ENCODE measurements at places on chromosomes 7 and 10.

GRCh38 chr10:79310911-79311573, 36.2 kb upstream of the PPIF start:
- no peak for DNase-seq

DNA sequence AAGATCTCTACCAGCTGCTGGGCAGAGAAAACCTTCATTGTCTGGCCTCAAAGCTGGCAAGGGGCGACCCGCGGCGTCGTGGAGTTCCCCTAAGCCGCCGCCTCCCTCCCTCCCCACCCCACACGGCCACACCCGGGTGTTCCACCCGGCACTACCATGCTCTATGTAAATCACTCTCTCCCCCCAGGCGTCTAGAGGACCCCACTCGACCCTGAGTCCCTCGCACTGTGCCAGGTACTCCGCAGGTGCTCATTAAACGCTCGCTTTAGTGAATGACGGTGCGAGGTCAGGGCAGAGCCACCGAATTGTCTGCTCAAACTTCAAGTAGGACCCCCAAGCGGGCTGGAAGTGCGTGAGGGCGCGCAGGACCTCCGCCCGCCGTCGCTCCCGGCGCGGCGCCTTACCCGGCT, 628 bp downstream of the PARP12 start:
- peak; percentile 40 for DNase-seq

DNA sequence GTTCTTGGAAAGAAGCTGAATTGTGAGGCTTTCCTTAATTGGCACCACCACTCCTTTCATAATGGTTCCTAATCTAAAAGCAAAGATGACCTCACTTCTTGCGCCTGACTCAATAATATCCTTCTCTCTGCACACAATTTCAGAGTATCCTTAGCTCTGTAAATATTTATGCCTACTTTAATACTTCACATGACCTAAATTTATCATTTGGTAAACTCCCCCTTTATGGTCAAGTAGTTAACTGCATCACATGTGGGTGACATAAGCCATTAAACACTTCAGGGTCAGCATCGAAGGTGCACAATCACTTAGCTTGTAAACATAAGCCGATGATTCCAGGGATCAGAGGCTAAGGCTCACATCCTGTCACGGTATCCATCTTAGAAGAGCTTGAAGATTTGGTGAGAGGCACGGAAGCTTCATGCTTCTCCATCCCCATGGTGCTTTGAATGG, 7.3 kb upstream of the RHOBTB1 start:
- DNase-seq: no peak

DNA sequence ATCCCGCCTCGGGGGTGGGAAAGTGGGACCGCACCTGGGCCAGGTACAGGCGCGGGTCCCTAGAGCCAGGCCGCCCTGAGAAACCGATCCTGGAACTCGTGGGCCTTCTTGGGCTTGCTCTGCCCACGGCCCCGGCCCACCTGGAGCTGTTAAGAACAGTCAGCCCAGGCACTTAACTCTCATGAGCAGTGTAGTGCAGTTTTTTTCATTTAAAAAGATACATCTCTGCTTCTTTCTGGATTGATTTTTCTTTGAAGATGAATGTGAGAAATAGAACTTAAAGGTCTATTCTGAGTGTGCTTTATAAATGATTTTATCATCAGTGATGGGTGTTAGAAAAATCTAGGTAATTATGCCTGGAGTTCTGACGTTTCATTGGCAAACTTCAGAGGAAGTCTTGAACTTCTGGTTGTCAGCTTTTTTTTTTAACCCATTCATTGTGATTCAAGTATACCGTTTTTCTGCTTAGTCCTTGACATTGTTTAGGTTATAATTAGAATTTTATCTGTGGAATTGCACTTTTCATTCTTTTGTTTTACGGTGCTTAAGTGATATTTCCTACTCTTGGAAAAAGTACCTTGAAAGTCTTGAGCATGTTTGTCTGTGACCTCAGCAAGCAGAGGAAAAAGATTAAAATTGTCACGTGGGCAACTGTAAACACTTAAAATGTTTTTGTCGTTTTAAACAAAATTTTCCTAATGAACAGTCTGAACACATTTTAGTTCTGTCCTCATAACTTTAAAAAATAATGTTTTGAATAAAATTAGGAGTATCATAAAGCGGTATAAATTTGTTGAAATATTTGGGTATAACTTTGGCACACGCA, 906 bp downstream of the CDK1 start:
- DNase-seq: no peak

GRCh38 chr7:128042012-128042411, 10.8 kb upstream of the LRRC4 start:
- DNase-seq: no peak

GRCh38 chr7:27121684-27122076, 8.9 kb downstream of the HOXA4 start:
- no peak for DNase-seq

GRCh38 chr7:123675181-123675473, 19.5 kb downstream of the LMOD2 start:
- no peak for DNase-seq

- DNase-seq: no peak
These were observed 50.0 kb downstream of the SRI start for GRCh38 chr7:88169717-88170320.

DNA sequence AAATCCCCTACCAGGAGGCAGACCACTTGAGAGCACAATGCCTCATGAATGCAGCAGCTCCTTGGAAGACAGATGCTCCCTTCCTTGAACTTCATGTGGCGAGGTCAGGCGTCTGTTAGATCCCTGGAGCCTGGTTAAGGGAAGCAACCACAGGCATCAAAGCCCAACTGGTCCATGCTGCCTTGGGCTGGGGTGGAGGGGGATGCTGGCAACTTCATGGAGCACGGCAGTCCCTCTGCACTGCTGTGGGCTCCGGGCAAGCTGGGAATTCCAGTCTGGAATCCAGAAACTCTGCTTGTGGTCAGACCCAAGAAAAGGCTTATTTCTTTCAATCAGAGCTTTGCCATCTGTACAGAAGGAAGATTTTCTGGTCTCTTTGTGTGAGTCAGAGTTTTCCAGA, 130.4 kb downstream of the PFKFB3 start:
- DNase-seq: no peak

GRCh38 chr10:101875068-101875688, 31.6 kb upstream of the KCNIP2 start:
- DNase-seq: no peak

DNA sequence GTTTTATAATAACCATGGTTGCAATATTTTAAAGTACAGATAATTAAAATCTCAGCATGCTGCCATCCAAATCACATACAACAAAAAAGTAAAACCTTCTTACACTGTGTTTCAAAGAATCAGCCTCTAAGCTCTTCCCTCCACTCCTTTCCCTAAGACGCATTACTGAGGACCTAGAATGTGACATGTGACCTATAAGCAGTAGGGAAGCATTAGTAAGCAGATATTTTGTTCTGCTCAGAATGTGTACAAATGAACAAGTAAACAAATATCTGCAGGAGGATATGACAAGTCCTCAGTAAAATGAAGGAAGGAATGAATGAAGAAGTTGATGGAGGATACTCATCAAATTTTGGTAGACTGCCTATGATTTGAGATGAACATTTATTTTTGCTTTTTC, 49.1 kb downstream of the RAB11FIP2 start:
- no peak for DNase-seq

DNA sequence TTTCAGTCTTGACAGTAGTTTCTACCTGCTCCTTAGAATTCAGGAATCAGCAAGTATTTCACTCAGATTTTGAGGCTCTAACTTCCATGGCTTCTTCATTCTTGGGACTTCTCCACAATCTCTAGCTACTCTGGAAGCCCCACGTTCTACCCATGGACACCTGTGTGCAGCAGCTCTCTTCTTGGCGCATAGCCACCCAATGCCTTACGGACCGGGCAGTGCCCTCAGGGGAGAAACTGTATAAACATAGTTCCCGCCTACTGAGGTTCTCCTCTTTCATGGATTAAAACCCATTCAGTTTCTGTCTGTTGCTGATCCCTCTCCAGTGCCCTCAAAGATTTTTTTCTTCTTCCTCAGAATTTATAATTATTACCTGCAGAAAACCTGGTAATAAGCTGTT, 177.1 kb downstream of the SORCS1 start:
- no peak for DNase-seq

GRCh38 chr7:97006055-97006815, 882 bp downstream of the DLX6 start:
- DNase-seq: peak; percentile 32

DNA sequence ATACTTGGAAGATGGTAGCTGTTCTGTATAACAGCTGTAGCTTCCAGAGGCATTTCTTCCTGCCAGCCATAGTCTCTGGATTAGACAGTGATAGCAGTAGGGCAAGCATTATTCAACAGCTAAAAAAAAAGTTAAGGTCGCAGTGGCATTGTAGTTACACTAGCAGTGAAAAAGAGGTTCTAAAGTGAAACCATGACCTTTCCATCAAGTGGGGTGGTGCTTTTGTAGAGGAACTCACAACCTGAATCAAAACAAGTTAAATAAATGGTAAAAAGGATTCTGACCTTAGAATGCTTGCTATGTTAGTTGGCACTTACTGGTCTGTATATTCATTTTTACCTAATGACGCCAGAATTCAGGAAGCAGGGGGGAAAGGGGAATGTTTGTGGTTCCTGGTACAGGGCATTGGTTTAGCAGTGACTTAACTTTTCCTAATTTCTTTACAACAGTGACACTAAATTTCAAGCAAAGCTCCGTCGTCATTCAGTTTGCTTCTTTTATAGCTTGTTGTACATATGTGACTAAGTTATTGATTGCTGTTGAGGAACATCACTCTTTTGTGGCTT, 55.0 kb downstream of the GBF1 start:
- DNase-seq: no peak

GRCh38 chr7:33044986-33045385, 17.6 kb downstream of the NT5C3A start:
- no peak for DNase-seq

GRCh38 chr7:108448584-108449505, 7.4 kb downstream of the NRCAM start:
- no peak for DNase-seq

- no peak for DNase-seq
These were observed 30.6 kb upstream of the PCBD1 start for GRCh38 chr10:70918851-70919530.

GRCh38 chr7:38328814-38329213, 55.4 kb upstream of the TARP start:
- no peak for DNase-seq

DNA sequence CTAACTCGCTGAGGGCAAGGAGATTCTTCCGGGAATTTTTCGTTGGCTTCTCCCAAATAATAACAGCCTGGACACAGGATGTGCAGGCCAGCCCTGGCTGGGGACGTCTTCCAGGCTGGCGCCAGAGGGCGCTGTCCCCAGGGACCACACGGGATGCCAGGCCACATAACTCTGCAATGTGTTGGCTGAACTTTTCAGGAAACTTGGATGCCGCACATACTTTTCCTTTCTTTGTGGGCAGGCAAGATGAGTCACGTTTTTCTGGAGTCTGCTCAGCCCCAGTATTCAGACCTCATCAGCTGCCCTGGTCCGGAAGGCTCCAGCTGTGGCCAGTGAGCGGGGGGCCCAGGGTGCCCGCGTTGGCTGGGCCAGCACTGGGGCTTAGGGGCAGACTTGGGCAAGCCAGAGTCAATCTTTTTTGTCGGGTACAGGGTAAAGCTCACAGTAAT, 122.7 kb downstream of the PRKAG2 start:
- DNase-seq: no peak

GRCh38 chr7:85126383-85126782, 60.5 kb downstream of the SEMA3D start:
- no peak for DNase-seq

DNA sequence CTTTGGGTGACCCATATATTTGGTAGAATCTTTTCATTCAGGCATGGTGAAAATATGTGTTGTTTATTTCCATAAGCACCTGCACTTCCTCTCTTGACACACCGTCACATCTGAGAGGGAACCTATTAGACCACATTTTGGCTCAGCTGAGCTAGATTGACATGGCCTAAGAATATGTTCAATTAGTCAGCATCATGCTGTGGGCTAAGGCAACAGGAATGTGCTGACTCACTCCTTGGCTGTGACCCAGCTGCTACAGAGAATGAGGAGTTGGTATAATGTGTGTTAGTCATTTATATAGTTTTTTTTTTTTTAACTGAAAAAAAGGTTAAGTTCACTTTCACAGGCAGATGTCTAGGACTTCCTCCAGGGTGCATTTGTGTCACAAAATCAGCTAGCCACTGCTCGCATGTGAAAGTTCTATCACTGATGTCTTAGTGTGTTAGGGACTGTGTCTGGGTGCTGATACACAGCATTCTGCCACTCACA, 180.6 kb downstream of the SEMA3E start:
- no peak for DNase-seq

GRCh38 chr10:78749898-78750297, 318.9 kb upstream of the ZMIZ1 start:
- DNase-seq: no peak

GRCh38 chr10:1049425-1049958, 573 bp upstream of the IDI1 start:
- DNase-seq: no peak

DNA sequence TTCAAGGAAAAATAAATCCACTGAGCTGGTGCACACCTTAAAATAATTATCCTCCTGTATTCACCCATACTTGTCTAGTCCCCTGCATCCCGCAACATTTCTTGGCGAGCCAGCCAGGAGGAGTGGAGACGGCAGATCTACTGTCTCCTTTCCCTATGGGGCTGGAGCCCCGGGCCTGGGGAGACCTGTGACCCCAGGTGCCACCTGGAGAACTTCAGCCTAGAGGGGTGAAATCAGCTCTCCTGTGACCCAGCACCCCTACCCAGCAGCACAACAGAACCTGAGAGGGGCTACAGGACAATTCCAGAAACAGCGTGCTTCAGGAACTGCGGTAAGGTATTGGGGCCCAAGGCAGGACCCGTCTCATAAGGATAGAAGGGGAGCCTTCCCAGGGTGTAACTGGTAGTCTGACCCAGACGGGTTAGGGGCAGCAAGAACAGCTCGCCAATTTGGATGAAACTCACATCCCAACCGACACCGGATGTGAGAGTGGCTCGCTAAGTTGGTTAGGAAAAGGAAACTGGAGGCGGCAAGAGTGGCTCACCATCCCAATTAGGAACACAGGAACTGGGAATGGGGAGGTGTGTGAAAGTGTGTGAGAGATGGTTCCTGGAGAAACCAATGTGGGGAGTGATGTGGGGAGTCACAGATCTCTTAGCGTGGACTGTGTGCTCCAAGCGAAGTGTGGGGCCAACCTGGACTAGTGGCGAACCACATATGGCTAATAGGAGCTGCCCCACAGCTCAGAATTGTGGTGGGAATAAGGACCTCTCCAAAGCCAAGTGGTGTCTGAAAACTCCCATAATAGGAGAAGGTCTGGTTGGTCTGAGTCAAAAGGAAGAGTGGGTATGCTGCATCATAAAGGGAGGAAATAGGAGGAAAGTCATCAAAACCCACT, 15.1 kb upstream of the DENND2A start:
- no peak for DNase-seq

DNA sequence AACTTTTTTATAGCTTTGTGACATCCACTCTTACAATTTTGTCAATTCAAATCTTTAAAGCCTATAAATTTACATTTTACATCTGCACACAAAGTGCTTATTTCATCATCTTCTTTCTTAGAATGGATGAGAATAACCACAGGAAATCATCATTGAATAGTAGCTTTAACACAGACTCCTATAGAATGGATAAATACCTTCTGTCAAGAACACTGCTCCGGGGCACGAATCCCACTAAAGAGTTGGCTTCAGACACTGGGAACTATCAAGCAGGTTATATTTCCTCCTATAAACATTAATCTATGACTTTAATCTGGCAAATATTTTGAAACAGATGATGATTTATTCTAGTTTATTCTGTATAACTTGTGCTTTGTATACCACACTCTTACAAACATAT, 269.7 kb upstream of the TPK1 start:
- no peak for DNase-seq
